AG09319 (cell line): ENCODE measurements at places on chromosomes 7 and 10.

GRCh38 chr10:7484456-7485243, 73.8 kb upstream of the SFMBT2 start:
- no peak for DNase-seq

- no peak for DNase-seq
These were observed 25.7 kb downstream of the HDAC9 start for GRCh38 chr7:18521236-18521589.

DNA sequence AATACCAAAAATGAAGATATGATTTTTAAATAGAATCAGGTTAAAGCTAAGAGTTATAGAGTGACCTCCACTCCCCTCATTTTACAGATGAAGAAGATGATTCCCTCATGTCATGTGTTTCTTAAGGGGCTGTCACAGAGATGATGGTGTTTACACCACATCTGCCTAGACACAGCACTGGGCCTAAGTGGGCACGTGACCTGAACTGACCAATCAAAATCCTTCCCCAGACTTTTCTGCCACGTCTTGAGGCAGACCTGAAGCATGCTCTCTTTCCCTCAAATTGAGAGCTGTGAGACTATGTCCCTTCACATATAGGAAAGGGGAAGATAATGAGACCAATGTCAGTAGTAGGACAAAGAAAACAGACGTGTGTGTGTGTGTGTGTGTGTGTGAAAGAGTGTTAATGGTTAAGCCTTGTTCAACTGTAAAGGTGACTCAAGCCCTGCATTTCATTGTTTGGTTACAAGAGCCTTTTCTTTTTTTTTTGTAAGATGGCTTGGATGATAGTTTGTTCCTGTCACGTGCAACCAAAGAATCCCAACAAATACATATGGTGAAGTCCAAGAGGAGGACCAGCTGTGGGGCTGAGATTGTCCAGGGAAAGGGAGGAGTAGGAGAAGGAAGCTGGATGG, 172.8 kb upstream of the AOAH start:
- no peak for DNase-seq

DNA sequence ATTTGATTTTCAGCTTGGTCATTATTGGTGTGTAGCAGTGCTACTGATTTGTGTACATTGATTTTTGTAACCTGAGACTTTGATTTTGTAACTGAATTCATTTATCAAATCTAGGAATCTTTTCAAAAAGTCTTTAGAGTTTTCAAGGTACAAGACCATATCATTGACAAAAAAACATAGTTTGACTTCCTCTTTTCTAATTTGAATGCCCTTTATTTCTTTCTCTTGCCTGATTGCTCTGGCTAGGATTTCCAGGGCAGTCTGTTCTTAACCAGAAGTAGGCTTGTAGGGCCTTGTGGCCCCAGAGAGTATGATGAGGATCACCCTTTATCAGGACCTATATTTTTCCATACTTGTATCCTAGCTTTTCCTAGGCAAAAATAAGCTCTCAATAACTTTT, 234.5 kb upstream of the FZD1 start:
- DNase-seq, result no peak

GRCh38 chr10:88735661-88736060, 24.2 kb upstream of the LIPN start:
- DNase-seq, result no peak

GRCh38 chr7:73987298-73987697, 40.7 kb upstream of the ELN start:
- no peak for DNase-seq

GRCh38 chr10:92913973-92914372, 65.7 kb downstream of the EXOC6 start:
- no peak for DNase-seq

DNA sequence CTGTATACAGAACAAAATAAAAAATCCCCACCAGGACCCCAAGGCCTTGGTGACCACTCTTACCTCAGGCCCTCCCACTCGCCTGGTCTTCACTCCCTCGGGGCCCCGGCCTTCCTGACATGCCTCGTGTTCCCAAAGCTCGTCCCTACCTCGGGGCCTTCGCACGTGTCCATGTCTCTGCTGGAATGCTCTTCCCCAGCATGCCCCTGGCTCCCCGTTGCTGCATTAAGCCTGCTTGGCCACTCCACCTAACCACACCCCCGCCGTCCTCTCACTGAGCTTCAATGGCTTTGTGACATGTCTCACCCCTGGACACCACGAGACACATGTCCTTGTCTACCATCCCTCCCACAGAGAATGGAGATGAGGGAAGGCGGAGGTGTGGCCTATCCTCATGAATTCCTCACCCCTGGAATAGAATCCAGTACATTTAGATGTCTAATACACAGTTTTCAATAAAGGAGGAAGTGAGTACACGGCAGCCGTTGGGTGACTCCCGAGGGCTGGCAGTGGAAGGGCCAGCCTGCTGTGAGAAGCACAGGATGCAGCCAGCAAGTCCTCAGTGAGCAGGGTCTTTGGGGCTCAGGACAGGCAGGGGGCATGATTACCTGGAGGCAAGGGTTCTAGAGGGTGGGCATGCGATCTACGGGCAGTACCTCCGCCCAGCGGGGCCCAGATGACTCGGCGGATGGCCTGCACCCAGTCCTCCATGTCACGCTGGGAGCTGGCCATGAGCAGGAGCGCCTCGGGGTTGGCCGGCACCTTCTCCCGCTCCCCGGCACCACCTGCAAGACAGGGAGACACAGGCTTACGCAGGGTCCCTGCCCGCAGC, 125.7 kb downstream of the ARHGAP22 start:
- no peak for DNase-seq

DNA sequence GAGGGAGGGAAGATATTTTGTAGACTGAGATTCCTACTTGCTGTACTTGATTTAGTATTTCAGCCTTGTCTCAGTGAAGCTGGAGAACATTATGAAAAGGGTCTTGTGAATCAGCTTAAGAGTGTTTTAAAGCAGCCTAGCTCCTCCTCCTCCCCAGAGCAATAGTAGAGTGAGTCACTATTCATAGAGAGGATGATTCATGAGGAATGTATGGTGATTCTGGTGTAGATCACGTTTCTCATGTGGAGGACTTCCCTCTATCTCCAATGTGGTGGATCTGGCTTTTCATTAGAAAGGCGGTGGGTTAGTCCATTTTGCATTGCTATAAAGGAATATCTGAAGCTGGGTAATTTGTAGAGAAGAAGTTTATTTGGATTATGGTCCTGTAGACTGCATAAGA, 340.1 kb upstream of the CHRM2 start:
- peak; percentile 20 for DNase-seq

DNA sequence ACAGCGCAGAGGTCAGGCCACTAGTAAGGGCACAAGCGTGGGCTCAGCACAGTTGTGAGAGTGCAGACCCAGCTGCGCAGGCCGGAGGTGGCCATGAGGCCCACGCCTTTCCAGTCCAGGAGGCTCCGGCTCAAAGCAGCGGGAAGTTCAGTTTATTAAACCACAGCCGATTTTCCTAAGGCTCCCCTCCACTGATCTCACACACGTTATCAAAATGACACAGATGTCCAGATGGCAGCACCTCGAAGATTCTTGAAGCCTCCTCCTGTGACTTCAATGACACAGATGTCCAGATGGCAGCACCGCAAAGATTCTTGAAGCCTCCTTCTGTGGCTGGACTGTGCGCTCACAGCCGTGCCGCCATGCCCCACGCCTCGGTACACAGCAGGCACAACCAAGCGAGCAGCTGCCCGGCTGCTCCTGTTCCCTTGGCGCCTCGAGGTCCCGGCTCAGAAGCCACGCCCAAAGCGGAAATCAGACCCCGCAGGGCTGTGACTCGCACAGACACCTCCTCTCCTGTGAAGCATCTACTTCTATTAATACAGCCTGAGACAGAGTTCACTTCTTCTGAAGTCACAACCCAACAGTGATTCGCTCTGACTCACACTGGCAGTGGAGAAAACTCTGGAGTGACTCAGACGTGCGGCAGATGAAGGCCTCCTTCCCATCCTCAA, 122.7 kb downstream of the MAD1L1 start:
- peak; percentile 42 for DNase-seq

GRCh38 chr7:13774976-13775375, 214.5 kb downstream of the ETV1 start:
- DNase-seq, result no peak

- DNase-seq, result no peak
These were observed 546.0 kb upstream of the FZD8 start for GRCh38 chr10:36188080-36188453.

GRCh38 chr10:101565370-101565900, 22.6 kb downstream of the POLL start:
- no peak for DNase-seq

DNA sequence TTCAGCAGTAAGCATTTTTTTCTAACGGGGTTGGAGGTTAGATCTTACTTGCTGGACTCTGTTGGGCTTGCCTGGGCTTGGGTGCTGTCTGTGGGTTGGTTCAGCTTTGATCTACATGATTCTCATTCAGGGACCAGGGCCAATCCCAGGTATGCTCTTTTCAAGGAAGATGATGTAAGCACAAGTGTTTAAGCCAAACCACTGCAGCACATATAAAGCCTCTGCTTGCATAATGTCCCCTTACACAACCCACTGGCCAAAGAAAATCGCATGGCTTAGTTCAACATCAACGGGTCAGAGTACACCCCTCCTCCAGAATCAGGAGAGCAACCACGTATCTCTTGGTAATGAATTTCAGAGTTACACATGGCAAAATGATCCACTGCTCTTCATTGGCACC, 83.9 kb downstream of the DNAJB9 start:
- DNase-seq, result no peak

DNA sequence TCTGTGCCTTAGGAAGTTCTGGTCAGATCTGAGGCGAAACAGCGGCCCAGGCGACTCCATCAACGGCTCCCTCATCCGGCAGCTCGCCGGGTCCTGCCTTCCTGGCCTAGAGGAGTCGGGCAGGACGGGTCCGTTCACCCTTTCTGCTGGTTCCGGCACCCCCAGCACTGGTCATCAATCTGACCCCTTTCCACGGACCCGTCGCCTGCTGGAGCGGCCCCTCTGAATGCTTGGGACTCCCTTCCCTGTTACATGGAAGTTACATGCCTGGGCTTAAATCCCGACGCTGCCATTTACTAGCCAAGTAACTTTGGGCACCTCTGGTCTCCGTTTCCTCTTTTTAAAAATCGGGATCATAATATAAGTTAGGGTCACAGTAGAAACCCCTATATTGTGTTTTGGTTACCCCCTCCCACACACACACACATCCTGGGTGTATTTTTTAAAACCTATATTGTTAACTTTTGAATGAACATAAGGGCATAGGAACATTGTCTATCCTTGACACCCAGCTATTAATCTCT, 607 bp upstream of the GGCT start:
- no peak for DNase-seq

DNA sequence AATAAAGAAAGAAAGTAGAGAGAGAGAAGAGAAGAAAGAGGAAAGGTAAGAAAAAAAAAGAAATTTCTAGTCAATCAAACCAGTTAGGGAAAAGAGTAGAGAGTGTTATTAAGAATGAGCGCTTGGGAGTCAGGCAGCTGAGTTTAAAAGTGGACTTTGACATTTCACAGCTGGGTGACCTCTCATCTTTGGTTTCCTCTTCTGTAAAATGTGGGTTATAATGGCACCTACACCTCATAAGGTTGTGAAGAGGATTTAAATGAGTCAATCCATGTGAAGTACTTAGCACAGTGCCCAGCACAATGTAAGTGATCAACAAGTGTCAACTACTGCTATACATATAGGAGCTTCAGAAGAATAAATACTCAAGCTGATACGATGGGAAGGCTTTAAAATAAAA, 12.2 kb downstream of the HOXA1 start:
- DNase-seq, result no peak

GRCh38 chr7:35021445-35021844, 15.8 kb downstream of the DPY19L1 start:
- DNase-seq, result no peak

- DNase-seq, result no peak
These were observed 16.8 kb upstream of the CRYGN start for GRCh38 chr7:151456782-151457181.
